ENCODE measurements at places on chromosomes 5 and 9.

DNA sequence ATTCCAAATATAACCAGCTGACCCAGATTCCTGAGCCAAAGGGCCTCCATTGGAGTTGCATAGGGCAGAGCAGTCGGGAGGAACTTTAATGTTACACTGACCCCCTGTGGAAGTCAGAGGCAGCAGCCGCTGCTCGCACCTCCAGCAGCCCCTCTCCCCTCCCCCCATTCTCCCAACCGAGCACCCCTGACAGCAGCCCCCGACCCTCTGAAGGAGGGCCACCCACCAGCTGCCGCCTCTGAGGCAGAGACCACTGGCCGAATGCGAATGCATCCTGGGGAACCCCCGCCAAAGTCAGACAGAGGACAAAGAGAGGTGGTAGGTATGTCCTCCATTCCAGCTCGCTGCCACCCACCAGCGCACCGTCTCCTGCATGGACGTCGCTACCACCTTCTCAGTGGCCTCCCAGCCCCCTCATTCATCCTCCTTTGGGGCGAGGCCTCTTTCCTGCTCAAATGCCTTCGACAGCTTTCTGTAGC lies 231.0 kb downstream of the CDK5RAP2 start:
- no peak for DNase-seq

- DNase-seq, result no peak
Measured at GRCh38 chr9:83423815-83424707, 114.1 kb downstream of the FRMD3 start.

- no peak for DNase-seq
Measured at GRCh38 chr5:59698207-59699178, 195.0 kb downstream of the PDE4D start.

GRCh38 chr5:95773335-95774059 lies 42.4 kb downstream of the RHOBTB3 start:
- DNase-seq, result no peak

DNA sequence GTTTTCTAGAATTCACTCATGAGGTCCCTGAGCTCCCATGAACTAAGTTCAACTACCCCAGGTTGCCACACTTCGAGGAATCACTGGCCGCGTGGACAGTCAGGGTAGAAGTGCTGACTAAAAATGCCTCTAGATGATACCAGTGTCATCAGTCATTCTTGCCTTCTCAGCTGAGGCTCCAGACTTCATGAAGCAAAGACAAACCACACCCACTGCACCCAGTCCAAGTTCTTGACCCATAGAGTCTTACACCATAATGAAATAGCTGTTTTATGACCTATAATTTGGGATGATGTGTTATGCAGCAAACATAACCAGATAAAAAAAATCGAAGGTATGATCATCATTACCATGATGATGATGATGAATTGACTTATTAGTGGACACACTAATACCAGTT lies 632.9 kb upstream of the TLE4 start:
- no peak for DNase-seq

DNA sequence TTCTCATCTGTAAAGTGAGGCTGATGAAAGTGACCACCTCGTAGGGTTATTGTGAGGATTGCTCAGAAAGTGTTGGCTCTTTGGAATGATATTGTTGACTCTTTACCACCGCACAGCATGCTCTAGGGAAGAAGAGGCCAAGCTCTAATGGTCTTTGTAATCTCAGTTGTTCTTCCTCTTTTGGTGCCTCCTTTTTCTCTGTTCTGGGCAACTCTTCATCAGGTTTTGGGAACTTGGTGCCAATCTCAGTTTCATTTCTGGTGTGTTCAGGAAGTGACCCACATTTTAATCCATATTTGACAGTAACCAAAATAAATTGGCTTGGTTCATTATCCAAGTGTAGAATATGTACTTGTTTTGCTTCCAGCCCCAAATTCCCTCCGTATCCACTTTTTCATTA lies 25.1 kb downstream of the ARHGAP26 start:
- DNase-seq, result no peak

DNA sequence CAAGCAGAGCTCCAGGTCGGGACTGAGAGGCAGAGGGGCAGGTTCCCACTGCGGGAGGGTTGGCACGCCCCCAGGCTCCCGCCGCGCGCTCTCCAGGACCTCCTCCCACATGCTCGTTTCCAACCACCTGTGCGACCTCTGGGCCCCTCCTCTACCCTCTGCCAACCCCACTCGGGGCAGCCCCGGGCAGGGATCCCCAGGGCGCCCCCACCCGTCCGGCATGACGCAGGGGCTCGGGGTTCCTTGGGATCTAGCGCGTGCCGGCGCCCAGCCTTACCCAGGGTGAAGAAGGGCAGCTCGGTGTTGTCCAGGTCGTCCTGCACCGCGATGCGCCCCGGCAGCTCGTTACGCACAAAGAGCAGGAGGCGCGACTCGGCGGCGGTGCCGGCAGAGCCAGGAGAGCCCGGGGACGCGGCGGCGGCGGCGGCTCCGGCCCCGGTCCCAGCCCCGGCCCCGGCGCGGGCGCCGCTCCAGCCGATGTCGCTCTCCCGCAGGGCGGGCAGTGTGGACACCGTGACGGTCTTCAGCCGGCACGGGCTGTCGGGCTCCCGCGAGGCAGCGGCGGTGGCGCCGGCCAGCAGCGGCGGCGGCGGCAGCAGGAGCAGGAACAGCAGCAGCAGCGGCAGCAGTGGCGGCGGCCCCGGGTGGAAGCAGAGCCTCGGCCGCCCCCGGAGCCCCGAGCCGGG lies 494 bp downstream of the ASTN2 start:
- DNase-seq, result no peak

- no peak for DNase-seq
Measured at GRCh38 chr5:170120576-170120975, 14.9 kb downstream of the FOXI1 start.

DNA sequence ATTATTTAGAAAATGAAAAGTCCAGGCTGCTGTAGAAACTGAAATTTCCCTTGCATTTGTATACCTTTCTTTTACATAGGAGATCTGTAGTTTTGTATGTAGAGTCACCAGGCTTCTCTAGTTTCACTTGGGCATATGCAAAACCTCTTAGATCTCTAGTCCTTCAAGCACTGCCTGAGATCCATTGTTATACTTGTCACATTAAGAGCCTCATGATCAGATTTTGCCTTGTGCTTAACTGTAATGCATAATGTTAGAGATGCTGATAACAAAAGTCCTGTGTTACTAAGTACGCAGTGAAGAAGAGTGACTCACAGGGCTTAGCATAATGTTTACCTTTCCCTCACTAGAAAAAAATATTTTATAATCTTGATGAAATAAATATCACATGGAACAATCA lies 250.2 kb downstream of the CYLC2 start:
- no peak for DNase-seq

- DNase-seq, result no peak
Measured at GRCh38 chr5:68122439-68123328, 92.9 kb upstream of the PIK3R1 start.

DNA sequence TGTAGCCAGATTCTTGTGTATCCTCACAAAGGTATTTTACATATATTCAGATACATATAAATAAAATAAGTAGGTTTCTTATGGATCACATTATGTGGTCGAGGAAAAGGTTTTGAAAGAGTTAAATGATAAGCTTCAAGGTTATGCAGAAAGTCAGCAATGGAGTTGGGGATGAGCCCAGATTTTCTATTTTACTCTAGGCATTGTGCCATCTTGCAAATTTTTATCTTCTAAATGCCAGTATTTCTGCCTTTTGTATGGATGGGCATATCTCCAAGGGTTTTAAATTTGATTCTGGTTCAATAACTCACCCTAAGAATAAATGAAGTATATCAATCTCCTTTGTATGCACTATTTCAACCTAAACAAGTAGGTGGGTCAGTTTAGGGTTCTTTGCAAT lies 410.7 kb downstream of the DMRTA1 start:
- no peak for DNase-seq

DNA sequence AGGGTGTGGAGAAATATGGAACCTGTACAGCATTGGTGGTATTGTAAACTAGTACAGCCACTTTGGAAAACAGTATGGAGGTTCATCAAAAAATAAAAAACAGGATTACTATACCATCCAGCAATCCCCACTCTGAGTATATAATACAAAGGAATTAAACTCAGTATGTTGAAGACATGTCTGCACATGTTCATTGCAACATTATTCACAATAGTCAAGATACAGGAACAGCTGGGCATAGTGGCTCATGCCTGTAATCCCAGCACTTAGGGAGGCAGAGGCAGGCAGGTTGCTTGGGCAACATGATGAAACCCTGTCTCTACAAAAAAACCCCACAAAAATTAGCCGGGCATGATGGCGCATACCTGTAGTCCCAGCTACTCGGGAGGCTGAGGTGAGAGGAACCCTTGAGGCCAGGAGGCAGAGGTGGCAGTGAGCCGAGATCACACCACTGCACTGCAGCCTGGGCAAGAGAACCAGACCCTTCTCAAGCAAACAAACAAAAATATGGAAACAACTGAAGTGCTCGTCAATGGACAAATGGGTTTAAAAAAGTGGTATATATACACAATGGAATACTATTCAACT lies 63.6 kb downstream of the TMEM174 start:
- DNase-seq, result no peak

DNA sequence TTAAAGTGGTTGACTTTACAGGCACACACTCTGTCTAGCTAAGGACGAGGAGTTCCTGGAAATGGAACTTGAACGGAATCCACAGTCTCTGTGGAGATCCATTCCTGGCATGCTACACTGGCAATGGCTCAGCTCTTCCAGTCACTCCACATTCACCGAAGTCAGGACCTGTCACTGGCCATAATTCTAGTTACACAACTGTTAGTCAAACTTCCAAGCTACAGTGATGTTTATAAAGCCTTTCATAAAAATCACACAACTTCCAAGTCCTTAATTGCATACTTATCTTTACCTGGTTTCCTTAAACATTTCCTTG lies 15.7 kb downstream of the CDC14B start:
- DNase-seq, result no peak

DNA sequence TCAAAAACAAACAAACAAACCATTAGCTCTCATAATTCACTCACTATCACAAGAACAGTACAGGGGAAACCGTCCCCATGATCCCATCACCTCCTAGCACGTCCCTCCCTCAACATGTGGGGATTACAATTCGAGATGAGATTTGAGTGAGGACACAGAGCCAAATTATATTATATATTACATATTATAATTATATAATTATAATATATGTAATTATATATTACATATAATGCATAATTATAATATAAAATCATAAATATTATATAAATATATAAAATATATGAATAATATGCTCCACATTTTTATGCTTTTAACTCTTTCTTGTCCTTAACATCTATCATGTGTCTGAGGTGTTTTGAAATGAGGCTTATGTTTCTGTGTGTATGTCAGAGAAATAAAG lies 3.4 kb upstream of the C9 start:
- no peak for DNase-seq

DNA sequence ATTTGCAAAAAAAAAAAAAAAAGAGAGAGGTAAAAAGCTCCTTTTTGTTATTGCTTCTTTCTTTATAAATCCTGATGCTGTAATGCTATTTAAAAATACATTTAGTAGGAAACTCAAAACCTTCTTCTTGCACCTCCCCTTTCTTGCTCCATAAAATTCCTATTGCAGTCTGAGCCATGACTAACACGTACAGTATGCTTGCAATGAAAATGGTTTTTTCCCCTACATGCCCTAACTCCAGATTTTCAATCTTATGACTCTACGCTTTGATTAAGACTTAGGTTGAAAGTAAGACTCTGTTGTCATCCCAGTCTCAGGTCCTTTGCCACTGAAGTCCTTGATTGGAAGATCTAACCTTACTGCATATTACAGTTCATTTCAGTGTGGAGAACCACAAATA lies 23.9 kb downstream of the FGF10 start:
- no peak for DNase-seq

GRCh38 chr5:15763754-15764153 lies 263.8 kb downstream of the FBXL7 start:
- no peak for DNase-seq

DNA sequence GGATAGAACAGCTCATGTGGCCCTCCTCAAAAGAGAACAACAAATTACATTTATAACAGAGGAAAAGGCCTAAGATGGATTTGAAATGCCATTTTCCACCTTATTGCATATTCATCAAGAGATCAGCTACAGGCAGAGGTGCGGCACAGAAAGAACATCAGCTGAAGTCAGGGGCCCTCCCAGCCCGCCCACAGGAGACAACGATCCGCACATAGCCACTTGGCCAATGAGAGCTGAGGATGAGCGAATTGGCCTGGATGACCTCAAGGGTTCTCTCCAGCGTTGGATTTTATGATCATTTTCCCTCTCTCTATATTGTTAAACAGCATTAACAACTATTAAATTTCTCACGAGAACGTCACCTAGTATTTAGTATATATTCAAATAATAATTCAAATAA lies 97.6 kb downstream of the GNAQ start:
- DNase-seq, result no peak

GRCh38 chr9:89149726-89150125 lies 28.9 kb downstream of the SHC3 start:
- DNase-seq, result no peak

GRCh38 chr5:101877451-101877850 lies 418.6 kb downstream of the SLCO4C1 start:
- no peak for DNase-seq

DNA sequence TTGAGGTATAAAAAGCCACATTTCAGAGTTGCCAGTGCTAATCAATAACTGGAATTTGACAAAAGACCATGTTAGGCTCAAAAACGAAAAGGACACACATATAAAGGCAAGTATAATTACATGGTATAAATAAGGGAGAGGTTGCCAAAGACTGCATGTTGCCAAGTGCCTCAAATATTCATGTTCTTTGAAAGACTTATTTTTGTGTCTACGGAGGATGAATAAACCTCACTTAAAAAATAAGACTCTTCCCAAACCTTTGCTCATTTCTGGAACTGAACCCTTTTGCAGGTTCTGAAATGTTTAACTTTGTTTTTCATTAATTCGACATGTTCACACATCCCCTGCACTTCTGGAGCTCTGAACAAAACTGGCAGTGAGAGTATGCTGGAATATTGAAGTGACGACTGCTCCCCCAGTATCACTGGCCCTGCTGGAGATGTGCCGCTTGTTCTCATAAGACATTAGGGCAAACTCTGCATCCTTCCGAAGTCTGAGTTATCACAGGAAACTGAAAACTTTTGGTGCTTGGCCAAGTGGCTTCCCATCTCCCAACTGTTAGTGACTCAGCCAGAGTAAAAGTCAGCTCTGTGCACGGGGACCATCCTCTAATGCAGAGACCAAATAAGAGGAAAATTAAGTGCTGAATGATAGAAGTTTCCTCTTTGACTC lies 336.8 kb downstream of the GLIS3 start:
- DNase-seq, result no peak

- no peak for DNase-seq
Measured at GRCh38 chr5:35876922-35877321, 20.2 kb downstream of the IL7R start.

- DNase-seq, result no peak
Measured at GRCh38 chr9:89480825-89481537, 16.9 kb downstream of the SEMA4D start.
